Stimulated activated CD4-positive, alpha-beta T cell treated with anti-CD3 and anti-CD28 coated beads, Interleukin-15, amount 100 ng/mL, for 48 hours (primary cell): ENCODE measurements at places on chromosomes 7 and 10.

DNA sequence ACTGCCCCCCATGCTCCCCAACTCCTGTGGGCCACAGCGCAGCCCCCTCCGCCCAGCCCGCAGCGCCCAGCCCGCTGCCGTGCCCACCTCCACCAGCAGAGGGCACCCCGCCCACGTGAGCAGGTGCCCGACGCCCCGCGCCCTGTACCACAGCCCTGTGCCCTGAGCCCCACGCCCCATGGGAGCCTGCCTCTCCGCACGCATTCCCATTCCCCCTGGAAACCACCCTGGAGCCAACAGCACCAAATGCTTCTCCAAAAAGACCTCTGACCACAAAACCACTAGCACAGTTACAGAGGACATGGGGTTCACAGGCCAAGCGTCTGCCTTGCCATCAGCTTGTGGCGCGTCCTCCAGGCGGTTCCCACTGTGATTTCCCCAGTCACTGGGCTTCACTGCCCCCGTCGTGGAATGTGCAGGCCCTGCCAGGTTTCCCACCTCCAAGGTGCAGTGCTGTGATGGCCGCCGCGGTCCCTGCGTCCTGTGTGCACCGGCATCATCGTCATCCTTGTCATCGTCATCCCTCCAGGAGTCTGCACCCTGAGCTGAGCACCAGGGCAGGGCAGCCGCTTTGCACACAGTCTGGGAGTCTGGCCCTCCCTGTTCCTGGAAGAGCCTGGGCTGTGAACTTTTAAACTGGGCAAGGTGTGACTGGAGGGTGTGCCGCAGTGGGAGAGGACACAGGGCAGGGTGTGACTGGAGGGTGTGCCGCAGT, 61.7 kb downstream of the PWWP2B start:
- DNase-seq, result peak; percentile 55

GRCh38 chr10:129788215-129788614, 175.9 kb downstream of the EBF3 start:
- DNase-seq, result no peak

DNA sequence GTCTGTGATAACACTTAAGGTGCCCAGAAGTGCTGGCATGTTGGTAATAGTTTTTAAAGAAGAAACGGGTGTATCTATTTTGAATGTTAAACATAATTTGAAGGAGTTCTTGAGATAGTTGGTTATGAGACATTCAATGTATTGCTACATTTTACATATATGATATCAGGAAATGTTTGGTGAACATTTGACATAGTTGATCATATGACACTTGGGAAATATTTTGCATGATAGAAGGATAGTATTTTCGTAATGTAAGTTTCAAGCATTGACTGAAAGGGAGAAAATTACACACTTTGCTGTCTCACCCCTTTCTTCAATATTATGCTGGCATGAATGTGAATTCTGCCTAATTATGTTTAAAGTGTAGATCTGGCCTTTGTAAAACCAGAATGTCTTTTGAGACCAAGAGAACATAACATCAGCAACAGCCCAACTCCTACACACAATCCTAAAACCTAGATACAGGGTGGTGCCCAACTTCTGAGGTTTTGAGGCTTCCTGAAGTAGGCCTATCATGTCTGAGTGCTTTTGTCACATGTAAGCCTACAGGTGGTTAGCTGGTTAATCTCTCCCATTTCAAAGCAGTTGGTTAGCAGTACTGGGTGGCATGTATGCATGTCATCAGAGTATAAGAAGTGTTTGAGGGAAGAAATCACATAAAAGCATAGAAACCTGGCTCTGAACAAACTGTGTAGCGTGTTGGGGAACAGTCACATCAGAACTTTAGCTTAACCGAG, 2.1 kb downstream of the ADD3 start:
- peak; percentile 25 for DNase-seq

DNA sequence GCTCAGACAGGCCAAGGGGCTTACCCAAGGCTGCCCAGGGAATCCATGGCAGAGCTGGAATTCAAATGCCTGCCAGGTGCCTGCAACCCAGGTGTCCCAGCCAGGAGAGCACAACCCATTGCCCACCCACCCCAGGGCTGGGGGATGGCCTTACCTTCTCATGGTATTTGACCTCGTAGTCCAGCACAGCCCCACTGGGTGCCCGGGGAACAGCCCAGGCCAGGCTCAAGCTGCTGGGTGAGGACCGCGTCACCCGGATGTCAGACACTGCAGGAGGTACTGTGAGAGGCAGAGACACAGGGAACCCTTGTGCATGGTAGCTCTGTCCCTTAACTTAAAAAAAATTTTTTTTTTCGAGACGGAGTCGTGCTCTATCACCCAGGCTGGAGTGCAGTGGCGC, 9.0 kb downstream of the EPHB4 start:
- no peak for DNase-seq

GRCh38 chr10:77601488-77601887, 36.1 kb downstream of the KCNMA1 start:
- DNase-seq, result no peak

DNA sequence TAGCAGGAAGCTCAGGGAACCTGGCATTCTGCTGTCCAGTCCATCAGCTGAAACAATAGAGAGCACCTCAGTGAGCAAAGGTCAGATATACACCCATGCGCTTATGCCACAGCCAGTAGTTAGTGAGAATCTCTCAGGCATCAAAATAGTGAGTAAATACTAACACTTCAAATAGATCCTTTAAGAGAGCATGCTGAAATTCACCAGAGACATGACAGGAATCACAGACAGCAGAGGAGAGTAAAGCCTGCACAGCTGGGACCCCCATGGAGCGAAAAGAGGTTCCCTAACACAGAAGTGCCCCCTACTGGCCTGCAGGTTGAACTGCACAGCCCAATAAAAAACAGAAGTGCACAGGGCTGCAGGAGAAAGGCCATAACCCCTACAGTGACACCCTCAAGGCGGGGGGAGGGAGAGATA, 57.6 kb upstream of the ANTXRL start:
- DNase-seq, result no peak

GRCh38 chr10:52100011-52100547, 214.0 kb upstream of the DKK1 start:
- no peak for DNase-seq

- no peak for DNase-seq
These were observed 512.9 kb downstream of the SUGCT start for GRCh38 chr7:40647719-40648118.

DNA sequence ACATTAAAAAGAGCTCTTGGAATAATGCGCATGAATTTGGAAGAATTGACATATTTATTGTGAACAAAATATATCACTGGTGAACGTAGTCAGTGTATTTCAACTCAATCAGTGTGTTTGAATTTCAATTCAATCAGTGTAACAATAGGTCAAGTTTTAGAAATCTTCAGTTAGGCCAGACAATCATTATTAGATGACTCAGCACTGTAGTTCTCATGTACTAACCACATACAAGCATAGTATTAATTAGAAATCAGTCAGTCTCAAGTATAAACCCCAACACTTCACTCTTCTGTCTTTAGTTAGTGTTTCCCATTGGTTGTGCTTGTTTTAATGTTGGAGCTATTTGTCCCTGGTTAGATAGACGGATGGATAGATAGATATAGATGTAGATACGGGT, 1247.9 kb downstream of the NXPH1 start:
- no peak for DNase-seq

DNA sequence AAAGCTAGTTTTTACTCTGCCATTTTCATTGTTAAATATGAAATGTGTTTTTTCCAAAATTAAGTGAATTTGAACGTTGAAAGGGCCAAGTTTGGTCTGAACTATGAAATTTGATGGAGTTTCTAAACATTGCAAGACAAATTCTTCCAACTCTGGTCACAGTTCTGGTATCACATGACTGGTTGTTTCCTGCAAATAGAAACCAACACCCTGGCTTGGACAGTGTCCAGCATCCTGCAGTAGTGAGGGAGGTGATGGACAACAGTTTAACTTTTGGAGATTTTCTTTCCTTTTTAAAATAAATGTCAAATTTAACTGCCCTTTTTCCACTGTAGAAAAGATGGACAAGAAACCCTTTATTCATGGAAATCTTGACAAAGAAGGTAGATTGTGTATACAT, 54.8 kb upstream of the AGBL3 start:
- no peak for DNase-seq

- no peak for DNase-seq
These were observed 49.0 kb downstream of the COL17A1 start for GRCh38 chr10:104036518-104037260.

GRCh38 chr10:1150638-1150955, 94.4 kb downstream of the WDR37 start:
- DNase-seq, result no peak

DNA sequence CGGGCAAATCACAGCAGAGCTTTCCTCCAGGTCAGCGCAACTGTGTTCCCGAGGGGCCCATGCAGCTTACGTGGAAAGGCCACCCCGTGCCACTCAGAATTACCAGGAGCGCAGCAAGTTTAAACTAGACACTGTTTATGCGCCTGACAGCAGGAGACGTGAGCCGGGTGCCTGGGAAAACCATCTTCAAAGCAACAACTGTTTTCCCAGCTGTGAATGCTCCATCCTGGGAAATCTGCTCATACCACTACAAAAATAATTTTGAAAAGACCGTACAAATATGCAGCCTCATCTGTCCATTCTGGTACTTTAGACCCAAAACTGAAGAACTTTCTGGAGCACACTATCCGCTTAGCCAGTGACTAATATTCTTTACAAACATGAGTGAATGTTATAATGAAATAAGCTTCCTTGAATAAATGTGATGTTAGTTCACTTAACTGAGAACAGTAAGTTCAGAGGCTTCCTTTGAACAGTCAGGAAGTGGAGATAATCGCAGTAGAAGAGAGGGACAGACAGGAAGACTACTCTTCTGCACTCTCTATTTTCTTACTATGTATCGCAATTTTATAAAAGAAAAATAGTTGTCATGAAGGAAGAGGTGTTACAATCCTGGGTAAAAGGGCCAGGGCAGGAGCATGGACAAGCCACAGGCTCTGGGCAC, 16.7 kb downstream of the GPER1 start:
- no peak for DNase-seq

DNA sequence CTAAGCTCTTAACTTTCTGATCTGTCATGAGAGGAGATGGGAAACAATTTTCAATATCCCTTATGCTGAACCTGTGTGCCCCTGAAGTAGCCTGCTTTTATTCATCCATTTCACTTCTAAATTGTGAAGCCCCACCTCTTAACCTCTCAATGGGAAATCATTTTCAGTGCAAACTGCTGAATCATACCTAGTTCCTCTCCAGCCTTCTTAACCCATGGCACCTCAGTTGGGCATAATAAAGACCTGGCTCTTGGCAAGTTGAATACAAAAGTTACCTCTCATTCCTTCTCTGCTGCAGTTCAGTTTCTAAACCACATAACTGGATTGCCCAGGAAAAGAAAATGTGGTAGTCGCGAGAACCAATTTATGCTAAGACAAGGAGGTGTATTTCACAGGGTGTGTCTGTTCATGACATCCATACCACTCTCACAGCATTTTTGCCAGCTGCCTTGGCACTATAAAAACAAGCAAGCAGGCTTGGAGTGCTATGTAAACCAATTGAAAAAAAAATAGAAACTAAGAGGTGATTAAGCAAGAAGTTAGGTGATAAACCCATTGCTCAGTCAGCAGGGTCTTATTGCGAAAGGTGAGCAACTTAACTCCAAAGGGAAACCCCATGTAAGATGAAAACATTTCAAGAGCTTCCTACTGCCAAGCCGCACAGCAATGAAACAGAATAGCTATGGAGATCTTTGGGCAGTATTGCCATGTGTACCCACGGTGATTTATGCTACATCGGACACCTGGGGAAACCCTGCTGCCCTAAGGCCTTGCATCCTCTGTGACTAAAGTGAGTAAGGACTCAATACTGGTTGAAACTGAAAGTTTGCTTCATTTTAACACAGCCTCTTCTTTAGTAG, 57.0 kb upstream of the DKK1 start:
- no peak for DNase-seq

DNA sequence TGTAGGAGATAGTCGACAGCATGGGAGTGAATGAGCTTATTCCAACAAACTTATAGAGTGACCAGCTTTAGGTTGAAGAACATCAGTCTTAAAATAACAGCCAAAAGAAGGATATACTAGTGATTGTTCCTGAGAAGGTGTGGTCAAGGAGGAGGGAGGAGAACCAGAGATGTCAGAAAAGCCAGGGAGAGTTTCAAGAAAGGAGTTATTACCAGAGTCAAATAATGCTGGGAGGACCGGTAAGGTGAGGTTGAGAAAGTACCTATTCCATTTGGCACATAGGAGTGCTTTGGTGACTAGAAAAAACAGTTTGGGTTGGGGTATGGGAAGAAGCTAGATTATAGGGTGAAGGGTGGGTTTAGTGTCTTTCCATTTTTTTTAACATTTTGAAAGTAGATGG, 5.8 kb downstream of the PTPN12 start:
- DNase-seq, result no peak

DNA sequence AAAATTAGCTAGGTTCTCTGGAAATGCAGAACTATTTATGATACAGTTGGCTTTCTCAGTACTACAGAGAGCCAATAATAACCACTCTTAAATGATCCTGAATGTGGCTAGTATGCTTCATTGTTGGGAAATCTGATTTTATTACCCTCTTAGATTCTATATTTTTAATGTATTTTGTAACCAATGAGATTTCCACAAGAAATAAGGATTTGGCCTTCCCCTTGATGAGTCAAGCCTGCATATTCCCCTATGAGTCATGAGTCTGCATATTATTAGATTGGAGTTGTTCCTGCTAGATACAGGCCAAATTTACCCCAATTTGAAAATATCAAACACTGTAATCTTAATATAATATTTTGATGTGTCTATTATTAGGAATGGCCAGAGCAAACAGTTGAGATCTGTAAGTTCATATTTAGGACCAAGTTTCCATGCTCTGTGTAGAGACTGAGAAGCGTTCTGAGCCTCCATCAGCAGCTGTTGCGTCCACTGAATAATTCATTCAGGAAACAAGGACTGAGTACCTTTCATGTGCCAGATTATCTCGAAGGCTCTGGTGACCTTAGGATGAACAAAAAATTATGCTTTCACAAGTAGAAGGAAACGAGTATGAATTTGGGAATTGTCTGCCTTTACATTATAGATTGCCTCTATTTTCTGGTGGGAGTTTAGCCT, 793.4 kb downstream of the NRG3 start:
- no peak for DNase-seq

DNA sequence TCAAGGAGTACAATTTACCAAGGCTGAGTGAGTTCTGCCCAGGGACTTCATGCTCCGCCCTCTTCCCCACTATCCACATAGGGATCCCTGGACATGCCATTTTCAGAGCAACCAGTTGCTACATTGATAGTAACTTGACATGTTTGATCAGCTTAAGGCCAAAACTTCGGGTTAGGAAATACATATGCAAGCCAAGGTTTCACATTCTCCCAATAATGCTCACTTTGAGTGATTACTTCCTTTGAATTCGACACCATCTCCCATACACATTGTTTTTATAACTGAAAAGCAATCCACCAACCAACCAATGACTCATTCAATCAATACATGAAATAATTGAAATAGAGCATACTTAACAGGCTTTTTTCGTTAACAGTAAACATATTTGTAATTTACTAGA, 137.9 kb downstream of the GLI3 start:
- no peak for DNase-seq

DNA sequence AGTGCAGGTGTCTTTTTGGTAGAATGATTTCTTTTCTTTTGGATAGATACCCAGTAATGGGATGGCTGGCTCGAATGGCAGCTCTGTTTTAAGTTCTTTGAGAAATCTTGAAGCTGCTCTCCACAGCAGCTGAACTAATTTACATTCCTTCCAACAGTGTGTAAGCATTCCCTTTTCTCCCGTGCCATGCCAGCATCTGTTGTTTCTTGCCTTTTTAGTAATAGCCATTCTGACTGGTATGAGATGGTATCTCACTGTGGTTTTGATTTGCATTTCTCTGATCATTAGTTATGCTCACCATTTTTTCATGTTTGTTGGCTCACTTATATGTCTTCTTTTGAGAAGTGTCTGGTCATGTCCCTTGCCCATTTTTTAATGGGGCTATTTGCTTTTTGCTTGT, 486.3 kb downstream of the GALNT17 start:
- no peak for DNase-seq

- DNase-seq, result no peak
These were observed 1.7 kb upstream of the LDB1 start for GRCh38 chr10:102121739-102122372.
